ENCODE measurements at places on chromosomes 2 and 18.
A peak's percentile ranks its signal among the peaks of the same experiment; 100 is the strongest.

DNA sequence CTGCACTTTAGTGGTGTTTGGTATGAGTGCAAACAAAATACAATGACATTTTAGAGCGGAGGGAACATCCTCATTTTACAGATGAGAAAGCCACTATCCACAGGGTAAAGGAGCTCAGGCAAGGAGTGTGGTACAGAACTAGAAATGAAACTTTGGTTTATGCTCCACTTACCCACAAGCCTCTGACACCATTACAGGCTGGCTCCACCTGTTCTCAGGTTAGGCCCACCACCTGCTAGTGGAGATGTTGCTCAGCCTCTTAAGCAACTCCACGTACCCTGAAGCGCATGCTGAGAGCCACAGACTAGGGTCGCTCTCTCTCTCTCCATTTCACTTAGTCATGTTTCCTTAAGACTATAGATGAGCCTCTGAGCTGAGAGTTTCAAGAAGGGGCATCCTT lies 130.0 kb downstream of the MBD2 start:
- DNase-seq = no peak

DNA sequence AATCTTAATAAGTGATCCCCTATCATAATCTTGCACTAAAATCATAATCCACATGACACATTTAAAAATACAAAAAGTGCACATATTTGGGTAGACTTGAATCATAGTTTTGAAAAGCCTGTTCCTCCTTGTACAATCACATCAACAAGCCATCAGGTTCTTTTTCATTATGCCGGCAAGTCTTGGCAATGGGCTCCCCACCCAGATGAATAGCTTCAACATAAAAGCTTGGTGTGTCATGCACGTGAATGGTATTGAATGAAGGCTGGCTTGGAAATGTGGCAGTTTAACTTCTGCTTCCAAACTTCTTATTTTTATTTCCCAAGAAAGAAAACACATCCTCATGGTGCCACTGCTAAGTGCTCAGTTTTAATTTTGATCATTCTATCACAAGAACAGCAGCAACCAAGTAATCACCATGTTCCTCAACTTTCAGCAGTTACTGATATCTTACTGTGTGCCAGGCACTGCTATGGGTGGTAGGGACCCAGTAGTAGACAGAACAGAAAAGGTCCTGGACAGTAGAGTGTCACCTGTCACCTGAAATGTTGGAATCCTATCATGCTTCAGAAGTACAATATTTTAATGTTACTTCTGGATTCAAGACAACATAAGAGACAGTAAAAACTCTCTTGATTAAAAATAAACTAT lies 89.9 kb downstream of the AP1S3 start:
- DNase-seq = no peak

DNA sequence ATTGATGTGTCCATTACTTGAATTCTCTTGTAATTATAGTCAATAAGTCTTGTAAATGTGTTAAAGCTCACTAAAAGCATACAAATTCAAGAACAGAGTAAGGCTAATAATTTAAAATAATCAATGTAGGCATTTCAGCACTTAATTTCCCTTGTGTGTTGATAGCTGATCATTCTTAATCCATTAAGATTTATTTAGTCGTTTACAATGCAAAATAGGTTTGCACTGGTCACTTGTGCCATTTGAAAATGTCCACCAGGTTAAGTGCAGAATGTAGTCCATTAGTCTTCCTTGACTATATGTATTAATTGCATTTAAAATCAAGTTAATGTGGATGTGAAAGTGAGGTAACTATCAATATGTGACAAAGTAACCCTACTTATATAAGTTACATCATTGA lies 39.4 kb downstream of the ZNF407 start:
- no peak for DNase-seq

DNA sequence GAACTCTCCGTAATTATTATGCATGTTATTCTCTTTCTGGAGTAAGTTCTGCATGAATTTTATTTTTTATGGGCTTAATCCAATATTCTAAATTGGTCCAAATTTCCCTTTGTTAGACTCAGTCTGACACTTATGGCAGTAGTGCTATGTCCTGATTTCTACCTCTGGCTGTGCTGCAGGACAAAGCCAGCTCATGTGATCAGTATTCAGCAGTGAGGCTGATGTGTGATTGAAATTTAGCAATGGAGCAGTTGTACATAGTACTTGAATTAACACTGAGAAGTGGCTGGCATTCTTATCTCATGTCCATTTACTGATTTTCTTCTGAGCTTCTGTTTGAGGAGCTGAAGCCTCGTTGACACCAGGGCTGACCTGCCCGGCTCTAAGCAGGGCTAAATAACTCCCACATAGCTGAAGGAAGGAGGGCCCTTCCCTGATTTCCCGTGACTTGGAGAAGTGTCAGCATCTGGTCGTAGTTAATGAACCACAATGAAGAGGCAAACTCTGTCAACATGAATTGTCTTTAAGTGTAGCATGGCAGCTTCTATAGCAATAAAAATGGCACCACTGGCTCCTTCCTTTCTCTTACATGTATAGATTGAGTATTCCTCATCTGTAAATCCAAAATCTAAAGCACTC lies 159.0 kb upstream of the RASGRP3 start:
- DNase-seq = no peak

DNA sequence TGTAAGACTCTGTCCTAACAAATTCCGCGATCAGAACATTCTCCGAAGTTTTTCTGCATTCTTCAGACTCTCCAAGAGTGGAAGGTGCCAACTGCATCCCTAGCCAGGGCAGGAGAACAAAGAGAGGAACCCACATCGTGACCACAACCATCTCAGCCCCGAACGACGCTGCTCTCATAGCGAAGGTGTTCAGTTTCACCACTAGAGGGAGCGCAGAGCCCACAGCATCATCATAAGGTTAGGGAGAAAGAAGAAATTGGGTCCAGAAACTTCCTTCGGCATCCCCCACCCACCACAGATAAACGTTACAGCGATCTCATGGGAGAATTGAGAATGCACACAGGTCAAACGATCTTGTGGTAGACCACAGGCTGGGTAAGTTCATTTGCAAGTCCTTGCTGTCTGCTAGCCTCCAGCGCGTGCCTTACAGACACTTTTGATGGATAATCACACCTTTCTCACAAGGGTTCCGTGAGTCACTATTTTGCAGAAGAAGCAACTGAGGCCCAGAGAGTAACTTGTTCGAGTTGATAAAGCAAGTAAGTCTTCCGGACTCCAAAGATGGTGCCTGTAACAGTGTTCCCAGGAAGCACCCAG lies 53.7 kb upstream of the ARL4C start:
- peak; percentile 48 for DNase-seq

DNA sequence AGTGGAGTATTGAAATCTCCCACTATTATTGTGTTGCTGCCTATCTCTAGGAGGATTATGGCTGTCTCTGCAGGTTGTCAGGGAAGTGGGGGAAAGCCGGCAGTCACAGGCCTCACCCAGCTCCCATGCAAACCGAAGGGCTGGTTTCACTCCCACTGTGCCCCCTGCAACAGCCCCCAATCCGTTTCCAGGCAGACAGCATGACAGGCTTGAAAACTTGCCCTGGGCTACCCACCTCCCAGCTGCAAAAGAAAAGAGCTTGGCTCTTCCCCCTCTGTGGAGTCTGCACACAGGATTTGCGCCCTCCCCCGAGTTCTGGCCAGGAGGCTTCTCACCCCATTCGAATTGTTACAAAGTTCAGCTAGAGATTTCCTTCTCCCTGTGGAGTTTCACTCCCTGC lies 87.4 kb upstream of the MSTN start:
- DNase-seq = no peak

GRCh38 chr2:196466581-196466980 lies 172.9 kb upstream of the CCDC150 start:
- no peak for DNase-seq

- DNase-seq = no peak
Observed at GRCh38 chr2:201986463-201986735, 47.3 kb upstream of the FZD7 start.

DNA sequence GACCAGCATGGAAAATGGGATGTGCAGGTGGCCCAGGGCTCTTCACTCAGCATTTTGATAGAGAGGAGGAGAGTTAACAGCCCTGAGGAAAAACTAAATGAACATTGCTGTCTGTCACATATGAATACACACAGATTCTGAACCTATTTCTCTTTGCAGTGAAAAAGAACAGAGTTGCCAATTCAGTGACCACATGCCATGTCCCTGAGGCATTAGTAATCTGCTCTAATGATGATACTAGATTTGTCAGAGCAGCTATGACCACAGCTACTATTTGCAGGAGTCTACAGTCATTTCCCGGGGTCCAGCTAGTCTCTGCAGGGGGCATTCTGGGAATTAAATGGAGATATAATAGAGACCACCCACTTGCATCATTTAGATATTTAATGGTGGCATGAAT lies 267.6 kb downstream of the TMX3 start:
- no peak for DNase-seq

DNA sequence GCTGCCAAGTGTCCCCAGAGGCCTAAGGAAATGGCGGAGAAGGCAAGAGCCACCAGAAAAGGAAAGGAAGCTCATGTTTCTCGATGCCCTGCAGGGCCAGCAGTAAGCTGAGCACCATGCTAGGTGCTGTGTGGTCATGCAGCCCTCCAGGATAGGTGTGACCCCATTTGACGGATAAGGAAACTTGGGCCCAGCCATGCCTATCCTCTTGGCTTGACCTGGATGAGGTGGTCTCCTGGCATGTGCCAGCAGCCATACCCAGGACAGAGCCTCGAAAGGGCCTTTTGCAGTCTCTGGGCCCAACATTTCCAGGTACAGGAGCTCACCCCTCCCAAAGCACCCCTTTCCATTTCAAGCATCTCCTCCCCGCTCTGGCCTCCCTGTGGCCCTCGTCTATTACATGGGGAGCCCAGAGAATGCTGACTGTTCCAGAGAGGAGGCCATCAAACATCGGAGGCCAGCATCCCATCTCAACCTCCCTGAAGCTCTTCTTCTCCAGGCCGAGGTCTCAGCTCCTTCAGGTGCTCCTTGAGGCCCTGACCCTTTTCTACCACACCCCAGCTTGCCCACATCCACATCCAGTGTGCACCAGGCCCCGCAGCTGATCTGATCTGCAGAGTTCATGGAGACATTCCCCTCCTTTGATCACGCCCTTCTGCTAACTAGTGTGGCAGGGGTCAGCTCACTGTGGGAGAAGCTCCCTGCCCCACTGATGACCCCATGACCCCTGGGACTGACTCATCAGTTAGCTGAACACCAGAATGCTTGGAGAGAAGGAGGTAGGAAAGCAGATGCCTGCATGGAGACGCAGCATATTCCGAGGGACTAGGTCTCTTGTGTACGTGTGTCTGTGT lies 208.4 kb downstream of the TNS1 start:
- DNase-seq = no peak

- no peak for DNase-seq
Observed at GRCh38 chr18:63570721-63571120, 16.4 kb upstream of the SERPINB13 start.

GRCh38 chr2:225602205-225602604 lies 202.7 kb downstream of the NYAP2 start:
- DNase-seq = no peak

DNA sequence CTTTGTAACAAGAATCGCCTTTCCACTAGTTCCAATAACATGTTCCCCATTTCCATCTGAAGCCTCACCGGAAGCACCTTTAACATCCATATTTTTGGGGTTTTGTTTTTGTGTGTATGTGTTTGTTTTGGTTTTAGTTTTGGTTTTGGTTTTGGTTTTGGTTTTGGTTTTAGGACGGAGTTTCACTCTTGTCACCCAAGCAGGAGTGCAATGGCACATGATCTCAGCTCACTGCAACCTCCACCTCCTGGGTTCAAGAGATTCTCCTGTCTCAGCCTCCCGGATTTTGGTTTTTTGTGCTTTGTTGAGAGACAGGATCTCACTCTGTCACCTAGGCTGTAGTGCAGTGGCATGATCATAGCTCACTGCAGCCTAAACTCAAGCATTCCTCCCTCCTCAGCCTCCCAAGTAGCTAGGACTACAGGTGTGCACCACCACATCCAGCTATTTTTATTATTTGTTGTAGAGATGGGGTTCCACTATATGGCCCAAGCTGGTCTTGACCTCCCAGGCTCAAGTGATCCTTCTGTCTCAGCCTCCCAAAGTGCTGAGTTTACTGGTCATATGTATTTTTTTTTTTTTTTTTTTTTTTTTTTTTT lies 36.3 kb downstream of the TGOLN2 start:
- DNase-seq = no peak

- DNase-seq = no peak
Observed at GRCh38 chr2:181697571-181697970, 17.3 kb upstream of the NEUROD1 start.

- DNase-seq = no peak
Observed at GRCh38 chr2:132937629-132938028, 267.6 kb upstream of the LYPD1 start.

- no peak for DNase-seq
Observed at GRCh38 chr2:239086325-239087020, 238.6 kb downstream of the TWIST2 start.

GRCh38 chr18:45232061-45232460 lies 383.2 kb upstream of the SLC14A2 start:
- no peak for DNase-seq

GRCh38 chr2:75526842-75527241 lies 33.9 kb downstream of the EVA1A start:
- DNase-seq = no peak

DNA sequence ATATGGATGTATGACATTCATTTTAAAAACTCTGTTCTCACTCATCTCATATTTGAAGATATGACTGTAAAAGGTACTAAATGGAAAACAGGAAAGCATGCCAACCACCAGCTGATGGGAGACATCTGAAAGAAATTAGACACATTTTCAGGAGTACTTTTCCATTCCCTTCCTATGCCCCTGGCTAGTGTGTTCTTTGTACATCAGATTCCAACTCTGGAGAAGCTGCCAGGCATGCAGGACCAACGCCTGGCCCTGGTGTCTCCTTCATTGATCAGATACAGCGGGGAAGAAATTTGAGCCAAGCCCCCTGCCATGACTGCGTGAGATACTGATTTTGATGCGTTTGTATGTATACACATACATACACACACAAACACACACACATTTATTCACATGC lies 599.0 kb upstream of the SYT4 start:
- no peak for DNase-seq

DNA sequence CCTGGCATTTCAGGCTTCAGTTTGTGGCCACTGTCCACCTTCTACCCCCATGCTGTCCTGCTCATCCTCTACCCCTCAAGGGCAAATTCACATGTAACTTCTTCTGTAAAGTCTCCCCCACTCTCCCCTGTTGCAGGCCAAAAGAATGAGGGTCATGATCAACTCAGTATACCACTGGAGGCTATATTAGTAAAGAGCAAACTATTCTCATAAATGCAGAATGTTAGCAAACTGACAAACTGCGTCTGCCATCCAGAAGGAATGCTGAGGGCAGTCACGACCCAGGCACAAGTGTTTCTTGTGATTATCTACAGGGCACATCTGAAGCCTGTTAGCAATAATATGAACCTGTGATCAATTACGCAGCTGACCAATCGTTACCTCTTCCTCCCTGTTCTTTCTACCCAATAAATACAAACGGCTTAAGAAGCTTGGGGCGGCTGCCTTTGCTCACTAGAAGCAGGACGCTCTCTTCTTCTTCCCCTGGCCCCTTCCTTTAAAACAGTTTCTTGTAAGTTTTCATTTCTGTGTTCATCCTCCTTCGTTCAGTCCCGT lies 58.3 kb downstream of the SEPTIN10 start:
- no peak for DNase-seq

- DNase-seq = peak; percentile 56
Observed at GRCh38 chr2:189276277-189276676, 96.7 kb upstream of the COL5A2 start.

GRCh38 chr2:201269764-201270163 lies 9.4 kb downstream of the CASP8 start:
- no peak for DNase-seq

Measured in amniotic stem cell (primary cell).